ENCODE measurements at places on chromosomes 1 and 21.

DNA sequence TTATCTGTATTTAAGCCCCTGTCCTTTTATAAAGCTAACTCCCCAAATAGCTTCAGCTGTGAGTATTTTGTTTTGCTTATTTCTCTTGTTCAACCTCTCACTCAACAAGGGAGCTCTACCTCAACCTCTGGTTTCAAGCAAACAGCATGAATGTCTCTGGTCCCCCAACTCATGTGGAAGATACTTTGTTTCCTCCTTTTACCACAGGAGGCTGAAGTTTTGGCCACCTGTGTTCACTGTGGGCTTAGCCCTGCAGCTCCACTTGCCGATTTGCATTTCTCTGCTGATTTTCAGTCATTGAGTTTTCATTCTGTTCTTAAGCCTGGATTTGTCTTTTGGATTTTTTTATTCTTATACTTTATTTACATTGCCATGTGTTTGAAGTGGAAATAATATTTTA, 613.1 kb downstream of the USP25 start:
- H3K36me3 ChIP-seq: peaks cover 14% of the 10 kb centered on the region
- H3K27me3 ChIP-seq: no peaks in the 10 kb centered on the region
- peak overlapping the region; percentile 4 for H3K27ac ChIP-seq
- H3K4me3 ChIP-seq: no peak overlapping the region
- DNase-seq: no peak
- peaks cover 12% of the 10 kb centered on the region for H3K4me1 ChIP-seq

DNA sequence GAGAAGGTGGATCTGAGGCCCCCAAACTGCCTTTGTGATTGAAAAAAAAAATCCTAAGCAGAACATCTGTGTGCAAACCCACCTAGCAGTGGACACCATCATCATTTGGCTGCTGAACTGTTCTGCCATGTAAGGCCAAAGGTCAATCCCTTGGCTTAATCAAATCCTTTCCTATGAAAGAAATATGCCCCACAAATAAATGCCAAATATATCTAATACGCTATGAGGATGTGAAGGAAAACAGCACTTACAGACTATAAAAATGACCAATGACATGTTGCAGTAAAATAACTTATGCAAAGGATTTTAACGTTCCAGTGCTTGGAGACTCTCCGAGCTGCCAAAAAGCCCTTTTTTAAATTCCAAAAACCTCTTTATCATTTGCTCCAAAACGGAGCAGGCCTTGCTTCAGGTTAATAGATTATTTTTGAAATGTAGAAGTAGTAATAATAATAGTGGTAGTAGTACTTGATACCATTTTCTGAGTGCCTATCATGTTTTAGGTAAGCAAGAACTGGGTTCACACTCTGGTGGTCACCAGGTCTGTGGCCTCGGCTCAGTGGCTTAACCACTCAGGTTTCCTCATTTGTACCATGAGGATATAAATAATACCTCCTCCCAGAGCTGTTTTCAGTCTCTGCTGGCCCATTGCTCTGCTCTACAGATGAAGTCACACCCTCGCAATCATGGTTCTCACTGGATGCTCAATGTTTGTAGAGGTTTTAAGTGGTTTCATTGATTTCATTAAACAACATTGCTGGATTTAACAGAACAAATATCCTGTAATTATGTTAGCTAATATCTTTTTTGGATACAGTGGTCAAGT, 47.9 kb upstream of the EDEM3 start:
- H3K27ac ChIP-seq: no peak overlapping the region
- H3K4me1 ChIP-seq: peaks cover 6% of the 10 kb centered on the region
- H3K4me3 ChIP-seq: no peak overlapping the region
- no peaks in the 10 kb centered on the region for H3K27me3 ChIP-seq
- DNase-seq: no peak

DNA sequence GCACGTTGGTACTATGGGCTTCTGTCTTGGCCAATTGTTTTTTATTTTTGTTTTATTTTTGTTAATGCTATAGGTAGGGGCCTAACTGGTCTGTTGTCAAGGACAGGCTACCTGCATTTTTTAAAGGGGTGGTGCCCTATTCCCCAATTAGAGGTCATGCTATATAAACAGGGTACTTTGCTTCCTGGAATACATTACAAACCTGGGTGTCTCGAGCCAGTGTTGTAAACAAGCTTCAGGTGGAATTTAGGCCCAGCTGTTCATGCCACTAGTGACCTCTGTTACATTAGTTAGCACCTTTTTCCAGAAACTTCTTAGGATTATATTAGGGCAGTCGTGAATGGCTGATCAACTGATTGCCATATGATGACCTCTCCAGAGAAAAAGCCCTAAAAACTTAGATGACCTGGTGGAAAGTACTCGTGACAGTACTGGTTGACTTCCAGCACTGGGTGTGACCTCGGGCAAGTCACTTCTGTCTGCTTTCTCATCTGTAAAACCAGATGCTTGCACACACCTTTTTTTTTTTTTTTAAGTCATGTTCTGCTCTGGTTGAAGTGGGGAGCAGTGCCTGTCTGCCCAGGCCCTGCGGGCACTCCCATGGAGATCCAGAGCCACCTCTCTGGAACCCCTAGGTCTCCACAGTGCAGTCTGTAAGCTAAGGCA, 46.5 kb downstream of the ELK4 start:
- H3K27me3 ChIP-seq: peaks cover 25% of the 10 kb centered on the region
- DNase-seq: no peak
- H3K4me1 ChIP-seq: no peaks in the 10 kb centered on the region
- no peak overlapping the region for H3K27ac ChIP-seq
- H3K36me3 ChIP-seq: no peaks in the 10 kb centered on the region
- no peak overlapping the region for H3K4me3 ChIP-seq

DNA sequence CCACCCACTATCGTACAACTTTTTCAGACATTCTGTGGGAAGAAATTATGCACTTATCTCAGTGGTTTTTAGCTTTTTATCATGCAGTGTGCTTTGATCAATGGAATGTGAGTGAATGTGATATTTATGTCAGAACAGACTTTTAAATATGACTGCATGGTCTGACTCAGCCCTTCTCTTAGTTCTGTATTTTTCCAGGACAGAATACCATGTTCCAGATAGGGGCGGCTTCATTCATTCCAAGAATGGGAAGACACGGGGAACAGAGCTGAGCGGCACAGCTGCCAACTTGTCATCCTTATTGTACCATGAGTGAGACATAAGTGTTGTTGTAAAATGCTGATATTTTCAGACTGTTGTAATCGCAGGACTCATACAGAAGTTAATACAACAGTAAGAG, 214.6 kb upstream of the NCAM2 start:
- H3K27me3 ChIP-seq: no peaks in the 10 kb centered on the region
- H3K36me3 ChIP-seq: peaks cover 3% of the 10 kb centered on the region
- no peak for DNase-seq

DNA sequence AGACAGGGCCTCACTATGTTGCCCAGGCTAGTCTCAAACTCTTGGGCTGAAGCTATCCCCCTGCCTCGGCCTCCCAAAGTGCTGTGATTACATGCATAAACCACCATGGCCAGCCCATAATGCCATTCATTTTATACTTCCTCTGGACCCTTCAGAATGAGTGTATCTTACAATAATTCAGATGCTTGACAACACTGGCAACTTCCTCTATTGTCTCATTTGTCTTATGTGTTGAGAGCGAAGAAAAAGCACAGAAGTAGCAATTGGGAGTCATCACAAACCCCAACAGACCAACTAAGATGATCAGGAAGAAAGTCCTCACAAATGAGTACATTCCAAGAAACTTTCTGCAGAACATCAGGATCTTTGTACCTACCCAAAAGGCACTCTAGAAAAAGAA, 191.9 kb downstream of the RERE start:
- H3K4me1 ChIP-seq: peaks cover 60% of the 10 kb centered on the region
- H3K36me3 ChIP-seq: peaks cover 2% of the 10 kb centered on the region
- no peaks in the 10 kb centered on the region for H3K27me3 ChIP-seq
- H3K27ac ChIP-seq: peak overlapping the region; percentile 86
- H3K4me3 ChIP-seq: no peak overlapping the region

GRCh38 chr1:226110249-226111097, 48.0 kb downstream of the H3-3A start:
- H3K36me3 ChIP-seq: no peaks in the 10 kb centered on the region
- peak; percentile 69 for DNase-seq
- H3K27me3 ChIP-seq: peaks cover 1% of the 10 kb centered on the region
- H3K4me3 ChIP-seq: peak overlapping the region; percentile 65
- H3K27ac ChIP-seq: peak overlapping the region; percentile 34
- peaks cover 27% of the 10 kb centered on the region for H3K4me1 ChIP-seq

DNA sequence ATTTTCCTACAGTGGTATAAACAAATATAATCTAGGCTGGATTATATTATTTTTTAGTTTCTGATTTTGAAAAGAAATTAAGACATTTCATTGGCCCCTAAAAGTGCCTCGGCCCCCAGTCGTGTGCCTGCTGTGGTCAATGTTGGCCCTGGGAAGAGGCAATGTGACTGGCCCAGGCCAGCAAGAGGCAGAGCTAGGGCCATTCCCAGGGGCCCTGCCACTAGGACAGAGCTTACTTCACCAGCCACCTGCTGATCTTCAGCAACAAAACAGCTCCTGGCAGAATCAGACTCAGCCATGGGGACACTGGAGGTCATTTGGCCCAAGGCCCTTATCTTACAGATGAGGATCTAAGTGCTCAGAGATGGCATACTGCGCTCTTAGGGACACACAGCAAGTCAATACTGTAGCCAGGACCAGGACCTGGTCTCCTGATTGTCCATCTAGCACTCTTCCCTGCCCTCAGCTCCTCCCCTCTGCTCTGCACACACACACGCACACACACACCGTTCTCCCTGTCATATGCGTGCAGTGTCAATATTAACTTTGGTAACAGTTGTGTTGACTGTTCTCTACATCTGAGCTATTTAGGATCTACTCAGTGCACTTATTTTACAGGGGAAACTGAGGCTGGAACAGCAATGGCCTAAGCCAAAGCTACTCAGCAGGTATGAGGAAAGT, 16.6 kb upstream of the KLHDC7A start:
- DNase-seq: no peak
- no peak overlapping the region for H3K27ac ChIP-seq
- no peak overlapping the region for H3K4me3 ChIP-seq

- no peak for DNase-seq
- H3K4me1 ChIP-seq: peaks cover 8% of the 10 kb centered on the region
- H3K27ac ChIP-seq: no peak overlapping the region
- no peak overlapping the region for H3K4me3 ChIP-seq
- no peaks in the 10 kb centered on the region for H3K27me3 ChIP-seq
These were observed 43.8 kb downstream of the CAPN2 start for GRCh38 chr1:223755992-223756775.

- H3K4me1 ChIP-seq: peaks cover 24% of the 10 kb centered on the region
- peak overlapping the region; percentile 46 for H3K4me3 ChIP-seq
- peaks cover 98% of the 10 kb centered on the region for H3K27me3 ChIP-seq
- H3K27ac ChIP-seq: no peak overlapping the region
- H3K36me3 ChIP-seq: no peaks in the 10 kb centered on the region
These were observed 12.4 kb upstream of the TBX15 start for GRCh38 chr1:119000371-119001180.

DNA sequence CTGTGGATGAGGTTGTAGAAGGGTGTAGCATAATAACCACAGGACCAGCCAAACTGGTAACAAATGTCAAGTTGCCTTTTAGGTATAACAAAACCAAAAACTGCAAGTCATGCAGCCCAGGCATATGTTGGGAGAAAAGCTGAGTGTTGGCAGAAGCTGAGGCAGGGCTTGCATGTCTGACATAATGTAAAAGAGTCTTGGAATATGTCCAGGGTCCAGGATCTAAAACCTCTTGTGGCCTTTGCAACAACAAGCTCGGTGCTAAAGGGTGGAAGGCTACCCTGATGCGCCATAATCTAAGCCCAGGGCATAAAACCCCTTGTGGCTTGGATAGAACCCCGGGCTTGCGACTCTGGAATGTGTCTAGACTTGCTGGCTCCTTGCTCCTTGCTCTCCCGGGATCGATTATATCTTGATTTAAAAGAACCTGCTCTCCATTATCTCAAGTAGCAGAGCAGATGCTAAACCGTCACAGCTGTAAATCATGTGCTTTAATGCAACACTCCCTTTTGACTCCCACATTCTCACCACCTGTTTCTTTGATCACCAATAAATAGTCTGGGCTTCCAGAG, 26.5 kb upstream of the SLC35A3 start:
- peak overlapping the region; percentile 73 for H3K27ac ChIP-seq
- H3K4me3 ChIP-seq: no peak overlapping the region
- no peaks in the 10 kb centered on the region for H3K36me3 ChIP-seq

Measured in mesothelial cell of epicardium (in vitro differentiated cells).